D721Med (cell line): ENCODE measurements at places on chromosomes 7 and 10.

DNA sequence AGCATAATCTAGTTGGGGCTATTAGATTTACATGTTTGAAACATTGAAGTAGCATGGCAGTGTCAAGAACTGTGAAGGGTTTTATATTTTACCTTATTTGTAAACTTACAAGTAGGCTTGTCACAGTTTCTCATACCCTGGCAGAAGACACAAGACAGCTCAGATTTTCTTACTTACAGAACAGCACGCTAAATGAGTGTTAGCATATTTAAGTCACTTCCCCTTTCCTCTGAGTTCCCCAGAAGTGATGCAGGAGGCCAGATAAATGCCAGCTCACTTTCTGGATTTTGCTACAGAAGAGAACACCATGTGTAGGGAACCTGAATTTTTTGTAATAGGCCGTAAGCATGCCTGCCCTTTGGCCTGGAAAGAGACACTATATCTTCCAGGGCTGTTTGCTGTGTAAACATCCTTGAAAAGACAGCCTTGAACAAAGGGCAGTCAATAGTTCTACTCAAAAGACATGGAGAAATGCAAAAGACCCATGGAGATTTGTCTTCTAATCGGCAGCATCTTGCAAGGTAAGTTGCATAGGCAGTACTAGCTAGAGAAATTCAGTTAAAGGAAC, 279.1 kb downstream of the PHF14 start:
- DNase-seq = no peak

DNA sequence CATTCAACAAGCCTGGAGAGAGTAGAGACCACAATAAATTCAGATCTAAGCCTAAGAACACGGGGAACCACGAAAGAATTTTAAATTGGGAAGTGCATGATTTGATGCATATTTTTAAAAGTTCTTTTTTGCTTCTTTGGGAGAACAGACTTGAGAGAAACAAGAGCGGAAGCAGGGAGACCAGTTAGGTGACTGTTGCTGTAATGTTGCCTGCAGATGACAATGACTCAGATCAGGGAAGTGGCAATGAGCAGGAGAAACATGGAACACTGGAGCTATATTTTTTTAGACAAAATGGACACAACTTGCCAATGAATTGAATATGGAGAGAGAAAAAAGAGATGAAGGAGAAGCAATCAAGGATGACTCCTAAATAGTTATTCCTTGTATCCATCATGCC, 125.1 kb downstream of the RAPGEF5 start:
- no peak for DNase-seq

DNA sequence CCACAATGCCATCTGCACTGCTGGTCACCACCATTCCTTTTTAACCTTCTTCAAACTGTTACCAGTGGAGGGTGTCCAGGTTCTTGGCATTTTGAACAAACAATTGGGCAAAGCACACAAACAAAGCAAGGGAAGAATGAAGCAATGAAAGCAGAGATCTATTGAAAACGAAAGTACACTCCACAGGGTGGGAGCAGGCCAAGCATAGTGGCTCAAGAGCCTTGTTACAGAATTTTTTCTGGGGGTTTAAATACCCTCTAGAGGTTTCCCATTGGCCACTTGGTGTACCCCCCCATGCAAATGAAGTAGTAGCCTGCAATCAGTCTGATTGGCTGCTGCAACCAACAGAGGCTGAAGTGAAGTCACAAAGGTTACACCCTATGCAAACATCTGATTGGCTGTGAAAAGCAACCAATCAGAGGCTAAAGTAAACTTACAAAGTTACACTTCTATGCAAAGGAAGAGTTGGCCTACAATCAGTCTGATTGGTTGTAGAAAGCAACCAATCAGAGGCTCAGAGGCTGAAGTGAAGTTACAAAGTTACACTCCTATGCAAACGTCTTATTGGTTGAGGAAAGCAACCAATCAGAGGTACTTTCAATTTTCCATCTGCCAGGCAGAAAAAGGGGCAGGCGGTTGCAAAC, 103.2 kb upstream of the WAC start:
- DNase-seq = no peak

DNA sequence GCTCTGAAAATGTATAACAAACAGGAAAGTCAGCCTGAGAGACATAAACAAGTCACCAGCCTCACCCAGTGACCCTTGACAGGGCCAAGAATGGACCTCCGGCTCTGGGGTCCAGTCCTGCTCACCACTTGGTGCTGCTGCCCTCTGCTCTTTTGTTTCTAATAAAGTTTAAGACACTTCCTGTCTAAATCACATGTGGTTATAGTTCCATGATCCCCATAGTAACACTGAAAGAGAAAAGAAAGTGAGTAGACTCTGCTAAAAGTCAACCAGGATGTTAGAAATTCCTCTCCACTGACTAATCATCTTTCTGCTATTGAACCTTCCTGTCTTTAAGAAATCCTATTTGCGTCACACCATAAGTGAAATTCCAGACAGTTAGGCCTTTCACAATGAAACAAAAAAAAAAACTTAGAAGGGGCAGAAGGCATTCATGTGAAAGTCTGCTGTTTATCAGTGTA, 179.2 kb upstream of the BET1 start:
- no peak for DNase-seq

DNA sequence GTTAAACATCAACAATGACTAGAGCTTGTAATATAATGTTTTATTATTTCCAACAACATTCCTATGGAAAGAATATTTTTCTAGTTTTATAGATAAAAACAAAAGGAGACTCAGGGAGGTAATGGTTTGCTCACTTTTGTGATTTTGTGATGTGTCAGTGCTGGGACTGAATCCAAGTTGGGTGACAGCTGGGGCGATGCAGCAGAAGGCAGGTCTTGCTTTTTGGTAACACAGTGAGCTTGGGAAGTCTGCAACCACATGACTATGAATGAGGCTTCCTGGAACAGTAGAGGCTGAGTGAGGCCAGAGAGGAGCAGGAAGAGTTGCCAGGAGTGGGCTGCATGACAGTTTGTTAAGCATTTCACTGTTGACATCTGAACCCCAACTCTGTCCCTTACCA, 4.9 kb upstream of the YKT6 start:
- no peak for DNase-seq
